Colonic mucosa (tissue), 4 donors: ENCODE measurements at places on chromosomes 1 and 21. TPM values are rescaled to one million over a fixed set of nuclear protein-coding genes. Genes with fewer than 3 reads are reported as not detected.

NIBAN1 gene
- 30.9 TPM for total RNA-seq

TMEM222 gene
- total RNA-seq, result 35.4 TPM

GJA8 gene
- not detected for total RNA-seq

TSHB gene
- total RNA-seq, result not detected

LRRC53 gene
- not detected for total RNA-seq

SPTA1 gene
- total RNA-seq, result not detected

CRB1 gene
- total RNA-seq, result not detected

SYNC gene
- total RNA-seq, result 10.6 TPM

C1QTNF12 gene
- 34.2 TPM for total RNA-seq

ZSCAN20 gene
- total RNA-seq, result 5.0 TPM

CYP4A11 gene
- not detected for total RNA-seq

CEP170 gene
- total RNA-seq, result 17.5 TPM

CFHR4 gene
- not detected for total RNA-seq

IGSF9 gene
- 41.8 TPM for total RNA-seq

- DNase-seq, result no peak
Measured at GRCh38 chr1:153849487-153850185, 73.1 kb downstream of the GATAD2B start.

DNA sequence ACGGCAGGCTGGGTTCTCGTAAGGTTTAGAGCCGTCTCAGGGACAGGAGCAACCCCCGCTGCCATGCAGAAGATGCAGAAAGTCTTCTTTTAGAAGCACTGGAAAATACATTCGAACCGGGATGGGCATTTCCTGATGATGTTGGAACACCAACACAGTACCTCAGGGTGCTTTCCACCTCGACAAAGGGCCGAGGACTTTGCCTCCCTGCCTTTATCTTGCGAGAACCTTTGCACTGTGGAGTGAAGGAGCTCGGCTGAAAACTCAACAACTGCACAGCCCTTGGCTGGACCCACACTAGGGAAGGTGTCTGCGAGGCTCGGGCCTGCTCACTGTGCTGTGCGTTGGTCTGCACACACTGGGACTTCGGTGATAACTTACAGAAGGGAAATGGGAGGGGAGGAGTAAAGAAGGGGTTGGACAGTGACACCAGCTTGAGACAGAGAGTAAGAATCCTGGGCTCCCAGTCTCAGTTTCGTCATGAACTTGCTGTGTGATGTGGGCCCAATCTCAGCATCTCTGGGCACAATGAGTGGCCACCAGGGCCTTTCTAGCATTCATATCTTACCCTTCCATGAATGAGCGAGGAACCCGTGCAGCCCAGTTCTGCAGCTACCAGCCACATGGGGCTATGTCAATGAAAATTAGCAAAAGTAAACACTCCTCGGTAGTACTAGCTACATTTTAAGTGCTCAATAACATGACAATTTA is 18.2 kb downstream of the RCAN1 start:
- no peak for DNase-seq

GRCh38 chr1:65668368-65668767 is 124.3 kb upstream of the PDE4B start:
- no peak for DNase-seq

DNA sequence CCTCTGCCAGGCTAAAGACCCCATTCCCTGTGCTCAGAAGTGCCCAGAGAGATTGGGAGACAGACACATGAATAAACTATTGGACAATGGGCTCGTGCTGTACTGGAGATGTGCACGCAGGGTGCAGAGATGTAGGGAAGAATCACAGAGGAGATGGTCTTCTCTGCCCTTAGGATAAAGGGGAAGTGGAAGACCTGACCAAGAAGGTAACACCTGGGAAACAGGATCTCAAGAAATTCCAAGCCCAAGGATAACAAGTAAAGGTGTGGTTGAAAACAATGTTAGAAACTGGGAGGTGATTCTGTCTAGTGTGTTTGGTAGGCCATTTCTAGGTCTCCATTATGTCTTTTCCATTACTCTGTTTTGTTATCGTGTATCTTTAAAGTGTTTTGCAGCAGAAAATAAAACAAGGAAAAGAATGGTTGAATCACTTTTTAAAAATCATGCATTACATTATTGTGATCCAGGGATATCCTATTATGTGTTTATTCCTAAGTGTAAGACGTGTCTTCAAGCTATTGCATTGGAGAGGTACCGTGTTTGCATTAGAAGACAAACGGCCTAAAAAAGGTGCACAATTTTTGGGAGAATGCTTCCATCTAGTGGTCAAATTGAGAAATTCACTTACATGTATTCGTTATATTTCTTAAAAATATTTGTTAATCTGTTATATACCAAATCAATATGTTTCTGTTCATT is 40.8 kb upstream of the KCTD3 start:
- DNase-seq, result no peak

GRCh38 chr1:110752941-110753725 is 78.4 kb upstream of the KCNA3 start:
- no peak for DNase-seq

DNA sequence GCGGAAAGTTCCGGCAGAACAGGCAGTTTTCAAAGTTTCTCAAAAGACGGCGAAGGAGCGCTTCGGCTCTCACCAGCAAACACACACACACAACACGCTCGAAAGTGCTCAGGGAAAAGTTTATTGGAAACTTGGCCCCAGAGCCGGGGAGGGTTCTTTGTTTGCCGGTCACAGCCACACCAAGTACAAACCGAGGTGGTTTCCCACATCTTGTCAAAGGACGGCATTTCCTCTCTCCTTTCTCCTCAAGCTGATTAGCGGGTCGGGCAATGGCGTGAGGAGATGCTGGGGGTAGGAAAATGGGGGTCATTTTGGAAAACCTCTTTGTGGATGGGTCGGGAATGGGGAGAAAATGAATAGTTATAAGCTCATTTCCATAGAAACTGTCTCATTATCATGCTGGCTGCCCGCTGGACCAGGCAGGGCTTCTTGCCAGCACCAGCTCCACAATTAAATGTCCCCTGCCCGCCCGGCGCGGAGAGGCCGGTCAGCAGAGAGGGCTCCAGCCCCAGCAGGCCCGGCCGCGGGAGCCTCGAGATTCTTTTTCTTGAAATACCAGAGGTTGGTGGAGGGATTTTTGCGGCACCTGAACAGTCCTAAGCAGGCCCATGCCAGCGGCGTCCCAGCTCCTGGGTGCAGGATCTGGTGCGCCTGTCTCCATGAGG is 92.3 kb downstream of the PRDM16 start:
- DNase-seq, result no peak

- no peak for DNase-seq
Measured at GRCh38 chr1:5740865-5741860, 251.1 kb downstream of the NPHP4 start.

DNA sequence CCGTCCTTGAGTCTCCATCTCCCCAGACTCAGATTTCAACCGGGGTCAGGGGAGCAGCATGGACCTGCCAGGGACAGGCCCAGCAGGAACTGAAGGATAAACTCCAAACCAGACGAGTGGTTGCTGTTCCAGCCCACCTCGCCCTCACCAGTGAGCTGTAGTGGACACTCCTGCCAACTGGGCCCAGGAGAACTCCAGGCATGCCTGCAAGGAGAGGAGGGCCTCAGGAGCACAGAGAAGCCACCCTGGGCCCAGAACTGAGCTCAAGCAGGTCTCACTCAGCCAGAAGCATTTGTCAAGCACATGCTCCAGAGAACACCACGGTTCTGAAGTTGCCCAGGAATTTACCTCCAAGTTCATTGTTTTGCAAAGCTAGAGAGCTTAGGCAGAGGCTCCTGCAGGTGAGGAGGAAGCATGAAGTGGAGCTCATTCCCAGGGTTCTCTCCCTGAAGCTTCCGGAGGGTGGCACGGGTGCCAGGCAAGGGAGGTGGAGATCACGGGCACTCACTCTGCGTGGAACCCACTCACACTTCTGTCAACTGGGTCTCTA is 61.0 kb downstream of the MATN1 start:
- no peak for DNase-seq

- no peak for DNase-seq
Measured at GRCh38 chr1:166170075-166170474, 3.3 kb upstream of the FAM78B start.

GRCh38 chr1:214423045-214423444 is 128.4 kb downstream of the PTPN14 start:
- DNase-seq, result no peak

GRCh38 chr1:61167309-61167708 is 84.9 kb downstream of the NFIA start:
- DNase-seq, result no peak

- no peak for DNase-seq
Measured at GRCh38 chr1:117026361-117026760, 24.8 kb downstream of the CD101 start.

- DNase-seq, result no peak
Measured at GRCh38 chr1:57064379-57065140, 98.7 kb upstream of the C8B start.

DNA sequence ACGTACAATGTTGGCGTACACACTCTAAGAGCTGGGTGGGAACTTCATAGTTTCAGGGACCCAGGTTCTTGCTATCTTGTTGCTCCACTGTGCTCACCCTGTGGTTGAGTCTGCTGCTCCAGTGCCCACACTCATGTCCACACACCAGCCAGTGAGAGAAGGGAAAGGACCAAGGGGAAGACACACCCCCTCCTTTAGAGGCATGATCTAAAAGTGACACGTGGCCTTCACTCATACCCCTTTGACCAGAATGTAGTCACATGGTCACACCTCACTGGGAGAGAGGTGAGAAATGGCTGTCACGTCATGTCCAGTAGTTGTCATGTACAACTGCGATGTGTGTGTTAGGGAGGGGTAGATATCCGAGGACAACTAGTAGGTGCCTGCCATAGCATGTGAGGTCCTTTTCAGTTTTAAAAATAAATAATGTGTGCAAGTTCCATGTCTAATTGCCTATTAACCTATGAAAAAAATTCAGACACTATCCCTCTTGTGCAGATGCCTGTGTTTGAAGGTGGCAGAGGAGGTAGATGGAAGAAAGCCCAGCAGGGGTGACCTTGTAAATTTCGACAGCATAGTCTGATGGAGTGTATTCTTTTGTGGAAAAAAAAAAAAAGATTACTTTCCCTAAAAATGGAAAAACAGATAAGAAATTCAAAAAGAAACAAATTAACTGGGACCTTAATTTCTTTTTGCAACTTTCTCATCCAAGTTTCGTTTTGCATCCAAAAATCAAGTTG is 149.6 kb downstream of the C1orf21 start:
- DNase-seq, result no peak

- DNase-seq, result no peak
Measured at GRCh38 chr1:32977546-32978087, 13.0 kb upstream of the RNF19B start.

- no peak for DNase-seq
Measured at GRCh38 chr21:42918291-42918690, 7.1 kb downstream of the ERVH48-1 start.

- DNase-seq, result no peak
Measured at GRCh38 chr21:44898011-44898488, 22.6 kb downstream of the ITGB2 start.

- no peak for DNase-seq
Measured at GRCh38 chr1:54228638-54229079, 28.7 kb downstream of the MRPL37 start.

DNA sequence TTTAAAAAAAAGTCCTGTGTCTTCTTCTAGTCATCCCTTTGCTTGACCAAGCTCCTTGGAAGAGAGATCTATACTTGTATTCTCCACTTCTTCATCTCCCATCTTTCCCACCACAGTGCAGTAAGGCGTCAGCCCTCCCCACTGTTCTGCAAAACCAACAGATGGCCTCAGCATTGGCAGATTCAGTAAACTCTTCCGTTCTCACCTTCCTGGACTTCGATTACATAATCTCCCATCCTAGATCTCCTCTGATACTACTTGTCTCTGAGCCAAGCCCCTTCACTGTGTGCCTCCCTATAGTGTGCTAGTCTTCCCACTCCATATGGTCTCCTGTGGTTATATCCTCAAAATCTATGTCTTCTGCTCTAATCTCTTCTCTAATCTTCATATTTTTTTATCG is 1.6 kb upstream of the COLGALT2 start:
- DNase-seq, result no peak

- no peak for DNase-seq
Measured at GRCh38 chr21:40049031-40049930, 182.0 kb downstream of the PCP4 start.
